Neural progenitor cell (in vitro differentiated cells): ENCODE measurements at places on chromosomes 7 and 10. TPM values are rescaled to one million over a fixed set of nuclear protein-coding genes. Genes with fewer than 3 reads are reported as not detected.

Gene TNKS2
- total RNA-seq, result 47.2 and 53.4 TPM in 2 replicates

Gene LDB3
- 0.03 TPM in 1 of 2 replicates, not detected in the other for total RNA-seq

DNA sequence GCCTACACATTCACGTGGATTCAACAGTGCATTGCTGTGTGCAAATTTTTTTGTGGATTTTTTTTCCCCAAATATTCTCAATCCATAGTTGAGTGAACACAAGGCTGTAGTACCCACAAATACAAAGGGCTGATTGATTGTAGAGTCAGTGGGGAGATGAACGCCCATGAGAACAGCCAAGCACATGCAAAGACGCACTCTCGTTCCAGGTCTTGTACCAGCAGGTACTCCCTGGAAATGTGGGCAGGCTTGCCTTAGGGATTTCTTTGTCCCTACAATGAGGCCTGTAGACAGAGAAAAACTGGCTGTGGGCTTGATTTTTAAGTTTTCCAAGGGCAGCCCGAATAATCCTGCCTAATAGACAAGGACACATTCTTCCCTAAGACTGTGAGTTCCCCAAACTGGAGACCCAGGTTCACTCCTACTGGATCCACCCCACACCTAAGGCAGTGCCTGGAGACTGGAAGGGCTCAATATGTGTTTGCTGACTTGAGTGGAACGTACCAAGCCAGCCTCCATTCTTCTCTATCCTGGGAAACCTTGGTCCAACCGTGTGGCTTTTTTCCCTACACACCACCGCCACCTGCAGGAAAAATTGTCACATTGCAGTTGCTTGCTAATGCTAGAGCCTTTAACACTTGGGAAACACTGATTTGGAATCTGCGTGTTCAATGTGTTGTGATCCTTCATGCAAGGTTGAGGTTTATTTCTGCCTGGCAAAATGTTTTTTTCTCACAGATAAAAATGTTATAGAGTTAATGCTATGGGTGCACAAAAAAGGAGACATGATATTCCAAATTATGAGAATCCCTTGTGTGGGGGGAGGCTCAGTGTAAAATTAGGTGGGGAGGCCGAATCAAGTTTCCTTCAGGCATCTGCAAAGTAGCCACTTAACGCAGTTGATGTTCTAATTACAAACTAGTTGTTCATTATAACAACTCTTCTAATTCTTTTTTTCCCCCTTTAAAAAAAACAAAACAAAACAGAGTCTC is 49.3 kb downstream of the PPP1R17 start:
- no peak overlapping the region for H3K27ac ChIP-seq
- peaks cover 2% of the 10 kb centered on the region for H3K27me3 ChIP-seq
- DNase-seq, result peak; percentile 80
- no peaks in the 10 kb centered on the region for H3K36me3 ChIP-seq
- H3K4me3 ChIP-seq, result no peak overlapping the region

Gene ADAM22
- total RNA-seq, result 10.7 and 13.7 TPM in 2 replicates

DNA sequence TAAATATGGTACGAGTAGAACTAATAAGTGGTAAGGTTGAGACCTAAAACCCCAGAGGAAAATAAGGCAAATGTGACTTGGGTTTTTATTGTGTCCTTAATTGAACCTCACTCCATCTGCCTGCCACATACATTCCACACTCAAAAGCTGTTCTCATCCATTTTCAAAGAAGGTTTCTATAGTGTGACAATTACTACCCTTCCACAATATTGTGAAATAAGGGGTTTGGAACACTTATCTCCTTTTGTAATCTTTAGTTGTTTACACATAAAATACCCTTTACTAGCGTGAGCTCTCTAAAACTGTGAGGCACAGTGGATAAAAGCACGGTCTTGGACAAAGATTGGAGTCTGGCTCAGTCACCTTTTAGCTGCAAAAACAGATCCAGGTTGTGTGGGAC is 166.6 kb downstream of the THSD7A start:
- H3K27me3 ChIP-seq, result no peaks in the 10 kb centered on the region
- H3K4me1 ChIP-seq, result no peaks in the 10 kb centered on the region
- H3K36me3 ChIP-seq, result no peaks in the 10 kb centered on the region
- no peak overlapping the region for H3K27ac ChIP-seq
- no peak overlapping the region for H3K4me3 ChIP-seq

Gene LIPN
- total RNA-seq, result not detected in 2 replicates

- H3K27me3 ChIP-seq, result no peaks in the 10 kb centered on the region
- H3K36me3 ChIP-seq, result no peaks in the 10 kb centered on the region
- no peak overlapping the region for H3K4me3 ChIP-seq
- no peak overlapping the region for H3K27ac ChIP-seq
These were observed 270.7 kb downstream of the RPS24 start for GRCh38 chr10:78304091-78305045.

Gene SHH
- total RNA-seq, result 0.03 TPM in 1 of 2 replicates, not detected in the other

DNA sequence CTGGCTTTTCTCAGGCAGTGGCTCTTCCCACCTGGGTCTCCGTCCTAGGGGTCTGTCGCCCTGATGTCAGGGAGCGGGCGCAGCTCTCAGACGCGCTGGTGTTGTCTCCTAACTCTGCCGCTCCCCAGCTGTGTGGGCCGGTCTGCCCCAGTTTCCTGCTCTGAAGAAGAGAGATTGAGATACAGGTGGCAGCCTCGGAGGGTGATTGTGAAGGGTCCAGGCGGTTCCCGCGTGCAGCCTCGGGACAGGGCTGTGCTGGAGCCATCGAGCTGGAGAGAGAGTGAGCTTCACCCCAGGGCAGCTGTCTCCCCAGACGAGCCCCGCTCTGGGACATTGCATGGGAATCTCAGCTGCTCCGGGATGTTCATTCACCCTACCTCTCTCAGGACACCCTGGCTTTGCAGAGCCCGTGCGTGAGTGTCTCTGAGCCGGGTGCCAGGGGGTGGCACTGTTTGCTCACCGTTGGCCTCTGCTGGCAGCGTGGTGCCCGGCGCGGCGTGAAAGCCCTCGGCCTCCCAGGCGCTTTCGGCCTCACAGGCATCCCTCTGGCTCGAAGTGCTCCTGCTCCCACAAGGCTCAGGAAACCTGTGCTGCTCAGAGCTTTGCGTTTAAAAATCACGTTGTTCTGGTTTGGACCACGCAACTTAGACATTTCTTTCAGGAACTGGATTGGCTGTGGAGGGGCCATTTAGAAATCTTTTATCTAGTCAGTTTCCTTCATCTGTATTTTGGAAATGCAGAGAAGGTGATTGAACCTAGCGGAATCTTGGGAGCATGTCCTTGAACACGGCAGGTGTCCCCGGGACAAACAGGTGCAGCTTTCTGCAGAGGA is 33.8 kb upstream of the ZFAND2A start:
- peak; percentile 81 for DNase-seq
- no peaks in the 10 kb centered on the region for H3K36me3 ChIP-seq
- peaks cover 51% of the 10 kb centered on the region for H3K27me3 ChIP-seq
- H3K4me3 ChIP-seq, result no peak overlapping the region

- no peak for DNase-seq
- no peaks in the 10 kb centered on the region for H3K36me3 ChIP-seq
- H3K4me1 ChIP-seq, result no peaks in the 10 kb centered on the region
These were observed 634.1 kb downstream of the GALNT17 start for GRCh38 chr7:71766016-71766415.

Gene HPS6
- total RNA-seq, result 7.2 and 22.8 TPM in 2 replicates

Gene SPAG6
- 0.71 and 2.3 TPM in 2 replicates for total RNA-seq

Gene ATOH7
- 0.93 TPM in 1 of 2 replicates, not detected in the other for total RNA-seq

Gene GBX1
- total RNA-seq, result not detected in 2 replicates

DNA sequence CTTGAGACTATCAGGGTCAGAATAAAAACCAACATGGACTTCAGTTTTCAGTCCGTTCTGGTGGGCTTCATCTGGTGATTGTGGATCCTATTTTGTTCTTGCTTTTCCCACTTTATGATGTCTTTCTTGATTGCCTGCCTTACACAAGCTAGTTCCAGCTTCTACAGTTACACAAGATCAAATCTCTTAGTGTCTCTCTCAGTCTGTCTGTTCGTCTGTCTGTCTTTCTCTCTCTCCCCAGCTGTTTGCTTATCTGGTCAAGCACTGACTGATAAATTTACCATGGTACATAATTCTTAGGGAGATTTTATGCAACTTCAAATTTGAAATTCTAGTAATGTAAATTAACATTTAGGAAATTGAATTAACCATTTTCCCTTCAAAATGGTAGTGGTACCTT is 35.8 kb downstream of the TAX1BP1 start:
- H3K4me3 ChIP-seq, result no peak overlapping the region
- DNase-seq, result no peak
- H3K36me3 ChIP-seq, result no peaks in the 10 kb centered on the region
- H3K4me1 ChIP-seq, result no peaks in the 10 kb centered on the region

DNA sequence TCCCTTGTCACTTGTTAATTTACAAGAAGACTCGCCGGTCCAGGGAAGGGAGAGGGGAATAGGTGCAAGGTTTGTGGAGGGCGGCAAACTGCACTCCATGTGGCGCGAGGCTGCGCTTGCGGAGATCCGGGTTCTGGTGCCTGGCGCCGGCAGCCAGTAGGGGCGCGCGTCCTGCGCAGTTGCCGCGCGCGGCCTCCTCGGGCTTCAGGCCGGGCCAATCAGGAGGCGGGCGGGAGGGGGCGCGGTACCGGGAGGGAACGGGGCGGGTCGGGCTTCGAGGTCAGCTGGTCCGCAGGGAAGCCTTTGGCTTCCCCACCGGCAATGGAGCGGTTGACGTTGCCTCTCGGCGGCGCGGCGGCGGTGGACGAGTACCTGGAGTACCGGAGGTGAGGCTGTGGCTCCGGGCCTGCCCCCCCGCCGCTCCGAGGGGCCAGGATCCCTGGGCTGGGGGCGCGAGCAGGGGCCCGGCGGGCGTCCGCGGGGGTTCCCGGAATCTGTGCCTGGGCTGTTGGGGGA is at the start of gene FAM221A:
Gene FAM221A, plus strand, starts transcription at position 302 of the 516 bp plus-strand sequence. Its CDS starts 20 bp downstream, at position 322.
- peak; percentile 93 for DNase-seq
- H3K27ac ChIP-seq, result no peak within 1 kb of the TSS
- H3K27me3 ChIP-seq, result peaks cover 13% of the 10 kb centered on the region
- H3K4me3 ChIP-seq, result peak within 1 kb of the TSS; percentile 60
- no peaks in the 10 kb centered on the region for H3K36me3 ChIP-seq
- H3K4me1 ChIP-seq, result peaks cover 9% of the 10 kb centered on the region

Gene CTAGE6
- 0.07 TPM in 1 of 2 replicates, not detected in the other for total RNA-seq

- peak; percentile 68 for DNase-seq
- H3K4me3 ChIP-seq, result peak overlapping the region; percentile 74
- H3K27me3 ChIP-seq, result no peaks in the 10 kb centered on the region
- H3K36me3 ChIP-seq, result no peaks in the 10 kb centered on the region
- H3K4me1 ChIP-seq, result peaks cover 16% of the 10 kb centered on the region
These were observed 1.7 kb downstream of the DPY19L1 start for GRCh38 chr7:35035511-35035961.

DNA sequence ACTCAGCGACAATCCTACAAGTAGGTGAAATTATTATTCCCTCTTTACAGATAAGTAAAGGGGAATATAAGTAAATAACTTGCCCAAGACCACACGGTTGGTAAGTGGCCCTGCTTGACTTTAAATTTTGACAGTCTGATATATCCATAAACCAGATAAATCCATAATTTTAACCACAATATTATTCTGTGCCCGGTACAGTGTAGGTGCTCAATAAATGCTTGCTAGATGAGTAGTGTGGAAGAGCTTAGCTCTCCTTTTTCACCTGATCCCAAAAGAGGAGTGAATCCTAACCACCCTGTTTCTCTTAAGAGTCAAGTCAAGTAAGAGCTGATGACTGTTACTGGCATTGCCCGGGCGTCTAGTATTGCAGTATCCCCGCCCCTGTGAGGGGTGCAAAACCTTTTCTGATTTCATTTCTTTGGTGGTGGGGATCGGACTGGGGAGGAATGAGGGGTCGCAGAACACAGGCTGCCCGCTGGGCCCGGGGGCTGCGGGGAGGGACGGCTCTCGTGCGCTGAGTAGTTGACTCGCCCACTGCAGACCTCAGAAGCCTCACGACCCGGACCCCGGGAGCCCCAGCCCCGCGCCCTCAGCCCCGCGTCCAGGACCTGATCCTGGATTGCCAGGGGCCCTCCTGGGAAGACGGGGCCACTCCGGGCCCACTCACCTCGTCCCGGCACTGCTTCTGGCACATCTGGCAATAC is 490 bp downstream of the KIN start:
- no peaks in the 10 kb centered on the region for H3K27me3 ChIP-seq
- DNase-seq, result no peak
- peaks cover 17% of the 10 kb centered on the region for H3K4me1 ChIP-seq

Gene SLC26A3
- not detected in 2 replicates for total RNA-seq

DNA sequence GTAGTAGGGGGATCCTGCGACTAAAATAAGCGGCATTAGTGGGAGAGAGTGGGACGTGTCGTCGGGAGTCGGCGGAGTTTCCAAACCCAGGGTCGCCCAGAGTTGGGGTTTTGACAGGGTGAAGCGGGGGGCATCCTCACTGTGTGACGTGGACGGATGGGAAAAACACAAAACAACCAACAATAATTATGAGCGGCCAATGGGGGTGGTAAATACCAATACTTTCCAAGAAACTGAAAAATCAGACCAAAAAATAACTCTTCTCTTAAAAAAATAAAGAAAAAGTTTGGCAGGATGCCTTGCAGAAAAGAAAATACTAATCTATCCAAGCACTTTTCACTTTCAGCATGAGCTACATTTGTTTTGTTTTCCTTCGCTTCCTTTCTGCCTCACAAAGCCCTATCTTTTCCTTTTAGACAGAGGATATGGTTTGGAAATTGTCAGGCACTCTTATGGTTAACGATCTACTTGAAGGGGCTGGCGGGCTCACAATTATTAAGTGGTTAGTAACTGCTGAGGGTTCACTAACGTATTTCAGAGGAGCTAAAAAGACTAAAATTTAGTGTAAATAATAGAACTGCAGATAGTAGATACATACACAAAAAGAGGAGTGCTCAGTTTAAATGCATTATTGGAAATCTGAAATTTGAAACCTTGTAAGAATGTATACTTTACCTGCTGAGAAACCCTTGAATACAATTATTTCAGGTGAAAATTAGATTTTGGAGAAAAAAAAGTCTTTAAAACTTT is 802 bp upstream of the CDK6 start:
- H3K27me3 ChIP-seq, result peaks cover 62% of the 10 kb centered on the region
- peaks cover 12% of the 10 kb centered on the region for H3K4me1 ChIP-seq
- peak overlapping the region; percentile 67 for H3K4me3 ChIP-seq
- DNase-seq, result peak; percentile 19

GRCh38 chr7:79953130-79953529 is 181.5 kb upstream of the GNAI1 start:
- no peak overlapping the region for H3K4me3 ChIP-seq
- no peak for DNase-seq
- no peak overlapping the region for H3K27ac ChIP-seq
- no peaks in the 10 kb centered on the region for H3K36me3 ChIP-seq
- no peaks in the 10 kb centered on the region for H3K4me1 ChIP-seq
- H3K27me3 ChIP-seq, result no peaks in the 10 kb centered on the region

DNA sequence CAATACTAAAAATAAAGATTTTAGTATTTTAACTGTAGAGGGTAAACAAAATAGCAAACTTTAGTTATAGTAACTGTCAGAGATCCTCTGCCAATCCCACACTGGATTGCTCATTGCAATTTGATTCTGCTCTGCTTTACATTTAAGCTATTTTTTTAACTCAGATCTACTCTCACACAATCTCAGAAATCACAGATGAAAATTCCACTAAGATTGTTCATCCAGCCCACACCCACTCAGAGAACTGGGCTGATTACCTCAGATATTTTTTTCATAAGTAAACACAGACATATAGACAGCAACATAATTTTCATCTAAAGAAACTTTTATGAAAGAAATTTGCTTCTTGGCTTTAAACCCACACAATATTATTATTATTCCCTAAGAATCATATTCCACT is 7.0 kb downstream of the OSBPL3 start:
- H3K27ac ChIP-seq, result no peak overlapping the region
- no peak overlapping the region for H3K4me3 ChIP-seq
- H3K4me1 ChIP-seq, result no peaks in the 10 kb centered on the region
- peaks cover 3% of the 10 kb centered on the region for H3K27me3 ChIP-seq
- H3K36me3 ChIP-seq, result no peaks in the 10 kb centered on the region

Gene RSU1
- total RNA-seq, result 9.6 and 18.5 TPM in 2 replicates

GRCh38 chr10:86439544-86439943 is 72.9 kb upstream of the GRID1 start:
- H3K27me3 ChIP-seq, result no peaks in the 10 kb centered on the region
- no peaks in the 10 kb centered on the region for H3K4me1 ChIP-seq
- H3K27ac ChIP-seq, result peak overlapping the region; percentile 0

Gene ANKRD2
- not detected in 2 replicates for total RNA-seq
